SK-N-SH treated with all-trans-retinoic acid at 6 μM for 48 hours (cell line): ENCODE measurements at places on chromosomes 13 and 19.

- ATAC-seq: no peak
Measured at GRCh38 chr13:110731072-110731471, 17.6 kb downstream of the ING1 start.

DNA sequence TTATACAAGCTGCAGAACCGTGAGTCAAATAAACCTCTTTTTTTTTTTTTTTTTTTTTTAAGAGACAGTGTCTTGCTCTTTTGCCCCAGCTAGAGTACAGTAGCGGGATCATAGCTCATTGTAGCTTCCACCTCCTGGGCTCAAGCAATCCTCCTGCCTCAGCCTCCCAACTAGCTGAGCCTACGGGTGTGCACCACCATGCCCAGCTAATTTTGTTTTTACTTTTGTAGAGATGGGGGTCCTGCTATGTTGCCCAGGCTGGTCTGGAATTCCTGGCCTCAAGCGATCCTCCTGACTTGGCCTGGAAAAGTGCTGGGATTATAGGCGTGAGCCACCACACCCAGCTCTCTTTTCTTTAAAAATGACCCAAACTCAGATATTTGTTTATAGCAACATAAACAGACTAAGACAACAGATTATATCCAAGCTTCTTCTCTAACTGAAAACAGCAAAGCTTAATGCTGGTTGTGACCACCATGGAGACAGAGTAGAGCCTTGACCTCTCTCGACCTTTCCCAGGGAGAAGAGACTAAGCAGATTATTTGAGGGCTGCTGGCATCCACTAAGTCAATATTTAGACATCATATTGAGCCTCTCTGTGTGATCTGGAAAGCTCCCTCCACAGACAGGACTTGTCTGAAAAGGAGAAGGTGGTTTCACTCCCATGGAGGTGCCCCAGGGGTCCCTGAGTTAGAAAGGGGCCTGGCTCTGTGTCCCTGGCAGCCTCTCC lies 150.0 kb downstream of the KCTD15 start:
- ATAC-seq: no peak

DNA sequence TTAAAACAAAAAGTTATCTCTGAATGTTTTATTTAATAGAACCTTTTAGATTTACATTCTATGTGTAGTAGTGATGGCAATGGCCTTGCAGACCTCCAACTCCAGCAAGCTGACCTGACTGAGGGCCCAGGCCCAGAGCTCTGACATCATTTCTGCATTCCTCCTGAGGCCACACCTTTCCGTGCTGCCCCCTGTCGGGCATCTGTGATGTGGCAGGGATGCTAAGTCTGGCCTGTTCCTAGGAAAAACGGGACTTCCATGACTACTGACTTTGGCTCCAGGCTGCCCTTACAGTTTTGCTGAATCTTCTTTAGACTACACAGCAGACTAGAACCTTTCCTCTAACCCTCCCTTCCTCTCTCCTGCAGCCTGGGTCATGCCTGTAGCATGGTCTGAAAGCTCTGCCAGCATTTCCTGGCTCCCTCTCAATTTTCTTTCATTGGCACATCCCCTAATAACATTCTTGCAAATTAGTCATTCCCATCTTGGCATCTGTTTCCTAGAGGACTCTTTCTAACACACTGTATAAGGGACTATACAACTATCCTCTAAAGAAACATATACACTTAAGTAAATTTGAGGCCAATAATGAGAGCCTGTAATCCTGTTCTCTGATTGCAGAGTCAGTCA lies 249.1 kb downstream of the GPC5 start:
- peak; percentile 89 for ATAC-seq

- ATAC-seq: no peak
Measured at GRCh38 chr13:21695546-21695945, 24.7 kb downstream of the FGF9 start.

GRCh38 chr19:29263305-29264135 lies 50.6 kb upstream of the UQCRFS1 start:
- ATAC-seq: peak; percentile 78

GRCh38 chr13:59856281-59856810 lies 307.4 kb downstream of the DIAPH3 start:
- no peak for ATAC-seq

- ATAC-seq: no peak
Measured at GRCh38 chr13:21045100-21045499, 16.3 kb downstream of the LATS2 start.
